Naive B cell (primary cell): ENCODE measurements at places on chromosomes 16 and 17.

- no peak for DNase-seq
Measured at GRCh38 chr17:28105501-28105900, 63.0 kb downstream of the NLK start.

GRCh38 chr17:2309338-2310154, 5.8 kb downstream of the SRR start:
- no peak for DNase-seq

DNA sequence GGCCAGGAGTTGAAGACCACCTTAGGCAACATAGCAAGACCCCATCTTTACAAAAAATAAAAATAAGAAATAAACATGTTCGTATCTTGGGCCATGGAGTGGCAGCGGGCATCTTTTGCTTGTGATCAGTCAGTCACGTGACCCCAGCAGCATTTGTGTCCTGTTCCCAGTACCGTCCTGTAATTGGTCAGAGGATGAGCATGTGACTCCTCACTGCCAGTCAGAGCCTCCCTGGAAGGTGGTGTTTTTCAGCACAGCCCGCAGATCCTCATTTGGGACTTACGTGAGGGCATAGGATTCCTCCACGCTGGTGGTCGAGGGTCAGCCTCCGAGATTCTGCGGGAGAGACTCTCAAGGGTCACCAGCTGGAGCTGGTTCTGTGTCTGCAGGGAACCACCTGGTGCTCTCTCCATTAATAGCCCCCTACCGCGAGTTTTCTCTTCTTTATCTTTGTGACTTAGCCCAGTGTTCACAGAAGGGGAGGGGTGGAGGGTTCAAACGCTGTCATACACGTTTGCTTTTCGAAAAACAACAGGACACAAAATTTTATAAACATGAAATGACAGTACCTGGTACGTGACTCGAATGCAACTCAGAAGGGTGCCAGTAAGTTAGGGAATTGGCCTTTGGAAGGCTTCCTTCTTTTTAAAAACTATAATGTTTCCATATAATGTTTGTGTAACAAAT, 17.2 kb downstream of the MRC2 start:
- DNase-seq = no peak

GRCh38 chr16:57260294-57260929, 15.4 kb downstream of the ARL2BP start:
- no peak for DNase-seq

GRCh38 chr16:1486551-1487390, 2.0 kb downstream of the PTX4 start:
- DNase-seq = no peak

DNA sequence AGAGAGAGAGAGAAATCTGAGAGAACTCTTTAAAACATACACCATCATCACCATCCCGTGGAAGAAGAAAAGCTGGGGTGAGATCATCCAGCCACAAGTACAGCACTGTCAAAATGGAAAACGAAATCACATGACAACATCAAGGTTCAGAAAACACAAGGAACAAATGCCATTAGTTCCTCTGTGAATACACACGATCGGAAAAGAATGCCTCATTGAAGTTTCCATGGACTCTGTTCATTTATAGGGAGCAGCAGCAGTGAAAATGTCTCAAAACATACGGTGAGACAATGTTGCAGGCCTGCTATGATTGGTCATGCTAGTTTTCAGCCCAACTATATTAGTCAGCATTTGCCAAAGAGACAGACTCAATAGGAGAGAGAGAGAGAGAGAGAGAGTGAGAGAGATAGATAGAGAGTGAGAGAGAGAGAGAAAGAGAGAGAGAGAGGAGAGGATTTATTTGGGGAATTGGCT, 4.4 kb downstream of the CFAP97D1 start:
- no peak for DNase-seq

DNA sequence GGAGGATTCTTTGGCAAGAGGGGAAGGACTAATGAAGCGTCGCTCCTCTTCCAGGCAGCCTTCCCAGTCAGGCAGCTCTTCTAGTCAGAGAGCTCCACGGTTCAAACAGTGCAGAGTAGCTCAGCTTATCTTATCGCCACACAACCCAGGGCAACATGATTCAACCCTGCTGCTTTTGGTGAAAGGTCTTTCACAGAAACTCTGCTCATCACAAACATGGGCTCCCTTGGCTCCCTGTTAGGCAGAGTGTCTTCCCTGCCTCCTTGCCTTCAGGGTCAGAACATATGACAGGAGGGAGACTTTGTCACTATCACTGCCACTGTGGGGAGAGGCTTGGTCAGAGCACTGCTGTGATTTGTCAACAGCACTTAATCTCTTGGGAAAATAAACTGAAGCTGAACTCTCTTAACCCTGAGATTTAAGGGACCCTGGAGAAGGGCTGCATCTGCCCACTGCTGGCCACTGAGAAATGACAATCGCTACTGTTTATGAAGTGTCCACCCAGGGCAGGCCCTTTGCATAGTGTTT, 6.9 kb upstream of the SLC13A2 start:
- DNase-seq = no peak

DNA sequence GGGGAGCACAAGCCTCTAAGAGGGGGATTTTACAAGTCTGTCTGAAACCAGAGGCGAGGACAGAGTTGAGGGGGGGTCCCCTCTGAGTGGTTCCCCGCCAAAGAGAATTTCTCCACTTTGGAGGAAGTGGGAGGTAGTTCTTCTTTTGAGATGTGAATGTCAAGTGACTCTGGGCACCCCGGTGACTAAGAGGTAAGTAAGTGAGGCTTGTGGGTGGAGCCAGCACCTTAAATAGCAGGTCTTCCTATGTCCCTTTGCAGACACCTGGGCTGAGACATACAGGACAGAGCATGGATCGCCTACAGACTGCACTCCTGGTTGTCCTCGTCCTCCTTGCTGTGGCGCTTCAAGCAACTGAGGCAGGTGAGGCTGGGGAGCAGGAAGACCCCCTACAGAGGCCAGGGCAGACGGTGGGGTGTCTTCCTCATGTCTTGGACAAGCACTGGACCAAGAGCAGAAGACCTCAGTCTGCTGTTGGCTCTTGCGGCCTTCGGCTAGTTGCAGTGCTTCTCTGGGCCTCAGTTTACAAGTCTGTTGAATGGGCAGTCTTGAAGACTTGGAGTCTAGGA, at the start of gene CCL22:
Gene CCL22 (plus strand): TSS at position 257 of the 569 bp plus-strand sequence. CDS start 34 bp downstream, at position 291.
- DNase-seq = no peak

- no peak for DNase-seq
Measured at GRCh38 chr17:45867702-45868101, 23.0 kb downstream of the SPPL2C start.

DNA sequence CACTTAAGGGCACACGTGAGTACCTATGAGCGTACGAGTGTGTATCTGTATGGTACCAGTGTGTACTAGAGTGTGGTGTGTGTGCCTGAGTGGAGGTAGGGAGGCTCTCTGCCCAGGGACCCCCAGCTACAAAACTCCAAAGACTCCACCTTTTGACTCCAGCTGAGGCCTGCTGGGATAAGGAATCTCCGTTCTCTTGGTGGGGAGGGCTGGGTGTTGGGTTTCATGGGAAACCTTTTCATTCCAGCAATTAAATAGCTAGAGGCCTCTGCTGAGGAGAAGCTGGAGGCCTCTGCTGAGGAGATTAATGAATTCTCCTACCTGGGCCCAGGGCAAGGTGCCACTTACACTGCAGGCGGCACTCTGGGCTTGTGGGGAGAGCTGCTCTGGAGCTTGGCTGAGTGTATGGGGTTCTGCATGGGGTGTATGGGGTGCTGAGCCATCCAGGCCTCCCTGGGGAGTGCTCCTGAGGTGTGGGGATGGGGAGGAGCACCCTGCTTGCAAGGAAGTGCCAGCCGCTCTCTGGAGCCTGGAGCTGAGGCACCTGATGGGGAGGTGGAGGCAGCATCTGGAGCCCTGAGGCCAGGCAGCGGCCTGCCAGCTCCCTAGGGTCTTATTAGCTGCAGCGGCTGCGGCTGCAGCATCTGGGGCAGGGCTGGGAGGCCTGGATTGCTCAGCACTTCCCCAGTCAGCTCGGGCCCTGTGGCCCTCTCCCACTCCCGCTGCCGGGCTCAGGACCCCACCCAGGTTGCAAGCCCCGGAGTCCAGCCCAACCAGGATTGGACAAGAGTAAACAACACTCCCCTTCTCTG, 4.6 kb downstream of the ANKRD13B start:
- DNase-seq = no peak

- no peak for DNase-seq
Measured at GRCh38 chr17:15649861-15650421, 30.4 kb upstream of the FBXW10B start.

GRCh38 chr16:66568355-66568754, 2.1 kb downstream of the CMTM1 start:
- no peak for DNase-seq

GRCh38 chr16:24844101-24845030, 1.4 kb upstream of the SLC5A11 start:
- no peak for DNase-seq

GRCh38 chr16:83901101-83901500, 2.2 kb downstream of the MLYCD start:
- no peak for DNase-seq

- DNase-seq = no peak
Measured at GRCh38 chr17:21001813-21002221, 41.0 kb downstream of the USP22 start.

GRCh38 chr17:72997559-72997958, 94.9 kb downstream of the SLC39A11 start:
- no peak for DNase-seq
